Eye (tissue), 1 donor: ENCODE measurements at places on chromosomes 11 and 22.

- DNase-seq, result no peak
These were observed 66.0 kb upstream of the TENM4 start for GRCh38 chr11:79506734-79507344.

DNA sequence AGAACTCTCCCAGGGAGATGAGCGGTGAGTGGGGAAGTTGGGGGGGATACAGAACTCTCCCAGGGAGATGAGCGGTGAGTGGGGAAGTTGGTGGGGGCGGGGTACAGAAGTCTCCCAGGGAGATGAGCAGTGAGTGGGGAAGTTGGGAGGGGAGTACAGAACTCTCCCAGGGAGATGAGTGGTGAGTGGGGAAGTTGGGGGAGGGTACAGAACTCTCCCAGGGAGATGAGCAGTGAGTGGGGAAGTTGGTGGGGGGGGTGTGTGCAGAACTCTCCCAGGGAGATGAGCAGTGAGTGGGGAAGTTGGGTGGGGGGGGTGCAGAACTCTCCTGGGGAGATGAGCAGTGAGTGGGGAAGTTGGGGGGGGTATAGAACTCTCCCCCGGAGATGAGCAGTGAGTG, 186.5 kb downstream of the SHANK2 start:
- no peak for DNase-seq

- peak; percentile 15 for DNase-seq
These were observed 21.7 kb upstream of the TNRC6B start for GRCh38 chr22:40156001-40156516.

DNA sequence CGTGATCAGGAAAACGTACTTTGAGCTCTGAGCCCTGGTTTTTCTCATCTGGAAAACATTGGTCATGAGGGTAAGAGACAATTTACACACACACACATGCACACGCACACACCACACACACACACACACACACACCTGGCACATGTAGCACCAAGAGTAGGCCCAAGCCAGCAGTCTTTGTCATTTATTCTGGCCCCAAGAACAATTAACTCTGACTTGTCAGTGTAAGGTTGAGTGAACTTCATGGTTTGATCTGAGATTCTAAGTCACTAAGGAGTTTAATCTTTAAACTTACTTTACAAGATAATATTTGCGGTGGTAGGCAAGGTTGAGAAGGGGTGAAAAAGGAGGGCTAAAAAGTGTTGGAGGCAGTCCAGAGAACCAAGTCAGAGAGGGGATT, 44.1 kb downstream of the MMP20 start:
- no peak for DNase-seq

- no peak for DNase-seq
These were observed 91.7 kb downstream of the CHST1 start for GRCh38 chr11:45573728-45574127.

DNA sequence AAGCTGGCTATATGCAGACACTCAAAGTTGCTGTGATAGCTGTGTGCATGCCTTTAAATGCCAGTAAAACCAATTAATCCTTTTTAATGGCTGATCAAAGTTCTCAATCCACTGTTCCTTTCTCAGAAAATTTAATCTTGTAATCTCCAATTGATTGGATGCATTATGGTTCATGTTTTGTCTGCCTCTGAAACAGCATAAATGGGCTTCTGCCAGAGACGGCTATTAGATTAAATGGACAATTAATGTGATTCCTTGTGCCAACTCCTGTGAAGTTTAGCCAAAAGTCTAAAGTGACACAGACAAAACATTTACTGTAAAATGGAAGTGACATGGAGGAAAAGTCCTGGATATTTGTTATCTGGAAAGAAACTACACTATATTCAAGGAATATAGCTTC, 952.5 kb upstream of the FAT3 start:
- DNase-seq, result peak; percentile 14

GRCh38 chr22:19800761-19801244, 40.2 kb downstream of the TBX1 start:
- no peak for DNase-seq

- DNase-seq, result no peak
These were observed 1.9 kb upstream of the GCAT start for GRCh38 chr22:37805810-37806277.

DNA sequence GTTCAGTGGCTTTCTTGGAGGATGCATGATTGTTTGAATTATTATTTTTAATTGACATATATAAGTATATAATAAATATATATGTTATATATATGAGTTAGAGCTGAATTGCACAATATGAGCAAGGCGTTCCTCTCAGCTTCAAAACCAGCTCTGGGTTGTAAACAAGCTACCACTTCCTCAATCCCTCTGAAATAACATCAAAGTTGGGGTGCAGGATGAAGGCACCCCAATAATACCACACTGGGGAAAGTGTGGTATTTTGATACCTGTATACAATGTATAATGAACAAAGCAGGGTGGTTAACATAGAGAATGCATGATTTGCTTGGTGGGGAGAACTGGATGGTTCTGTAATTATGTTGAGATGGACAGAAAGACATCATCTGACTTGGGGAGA, 1.7 kb upstream of the SORL1 start:
- DNase-seq, result no peak

GRCh38 chr11:12636871-12637410, 37.3 kb upstream of the TEAD1 start:
- no peak for DNase-seq

- DNase-seq, result peak; percentile 29
These were observed 96.3 kb downstream of the SWAP70 start for GRCh38 chr11:9760193-9760575.

GRCh38 chr11:34311126-34311525, 46.7 kb downstream of the ABTB2 start:
- no peak for DNase-seq

DNA sequence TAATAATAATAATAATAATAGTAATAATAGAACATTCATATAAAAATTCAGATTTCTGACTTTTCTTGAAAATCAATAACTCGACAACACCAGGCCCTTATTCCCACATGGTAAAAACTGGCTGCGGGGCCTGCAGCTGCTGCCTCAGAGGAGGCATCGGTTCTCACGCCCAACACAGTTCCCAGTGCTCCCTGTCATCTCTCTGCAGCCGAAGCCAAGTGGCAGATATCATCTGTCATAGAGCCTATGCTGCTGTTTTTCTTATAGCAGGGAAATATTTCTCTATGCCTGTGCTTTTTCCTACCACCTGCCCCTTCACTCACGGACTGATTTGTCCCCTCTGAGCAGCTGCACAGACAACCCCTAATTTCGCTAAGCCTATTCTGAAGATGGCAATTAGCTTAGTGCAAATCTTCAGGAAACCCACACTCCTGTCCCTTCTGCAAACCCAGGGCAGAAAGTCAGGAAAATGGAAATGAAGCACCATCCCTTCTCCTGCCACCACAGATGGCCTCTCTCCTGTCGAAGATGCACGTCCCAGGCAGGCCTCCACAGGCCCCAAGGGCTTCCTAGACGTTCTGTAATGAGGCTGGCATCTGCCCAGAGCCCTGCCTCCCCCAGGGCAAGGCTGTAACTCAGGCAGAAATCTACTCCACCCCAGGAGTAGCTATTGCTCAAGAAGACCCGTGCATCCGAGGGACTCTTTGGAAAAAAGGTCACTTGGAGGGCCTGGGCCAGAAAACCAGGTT, 66.7 kb downstream of the SYN3 start:
- peak; percentile 56 for DNase-seq

GRCh38 chr11:11940551-11940950, 67.9 kb downstream of the DKK3 start:
- DNase-seq, result no peak

DNA sequence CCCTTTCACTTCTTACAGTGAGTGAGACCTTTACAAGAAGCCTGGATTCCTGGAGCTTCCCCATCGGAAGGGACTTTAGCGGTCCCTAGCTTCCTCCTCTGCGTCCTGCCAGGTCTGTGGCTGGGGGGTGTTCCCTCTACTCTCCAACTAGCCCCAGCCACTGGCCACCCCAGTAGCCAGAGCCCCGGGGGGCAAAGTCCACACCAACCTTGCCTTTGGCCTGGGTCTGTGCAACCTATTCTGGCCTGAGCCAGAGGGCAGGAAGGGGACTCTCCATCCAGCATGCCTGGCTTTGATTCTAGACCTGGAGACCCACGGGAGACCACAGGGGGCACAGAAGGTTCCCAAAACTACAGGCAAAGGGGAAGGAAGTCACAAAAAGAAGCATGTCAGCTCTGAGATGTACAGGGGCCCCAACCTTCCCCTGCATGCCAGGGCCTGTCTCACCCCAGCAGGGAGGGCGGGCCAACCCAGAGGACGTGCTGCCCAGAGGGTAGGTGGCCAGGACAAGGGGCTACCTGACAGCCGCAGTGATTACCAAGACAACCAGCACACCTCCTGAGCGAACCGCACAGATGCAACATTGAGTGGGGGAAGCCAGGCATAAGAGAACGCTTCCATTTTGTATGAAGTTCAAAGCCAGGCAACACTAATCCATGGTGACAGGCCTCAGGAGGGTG, 52.4 kb downstream of the DSCAML1 start:
- peak; percentile 87 for DNase-seq

DNA sequence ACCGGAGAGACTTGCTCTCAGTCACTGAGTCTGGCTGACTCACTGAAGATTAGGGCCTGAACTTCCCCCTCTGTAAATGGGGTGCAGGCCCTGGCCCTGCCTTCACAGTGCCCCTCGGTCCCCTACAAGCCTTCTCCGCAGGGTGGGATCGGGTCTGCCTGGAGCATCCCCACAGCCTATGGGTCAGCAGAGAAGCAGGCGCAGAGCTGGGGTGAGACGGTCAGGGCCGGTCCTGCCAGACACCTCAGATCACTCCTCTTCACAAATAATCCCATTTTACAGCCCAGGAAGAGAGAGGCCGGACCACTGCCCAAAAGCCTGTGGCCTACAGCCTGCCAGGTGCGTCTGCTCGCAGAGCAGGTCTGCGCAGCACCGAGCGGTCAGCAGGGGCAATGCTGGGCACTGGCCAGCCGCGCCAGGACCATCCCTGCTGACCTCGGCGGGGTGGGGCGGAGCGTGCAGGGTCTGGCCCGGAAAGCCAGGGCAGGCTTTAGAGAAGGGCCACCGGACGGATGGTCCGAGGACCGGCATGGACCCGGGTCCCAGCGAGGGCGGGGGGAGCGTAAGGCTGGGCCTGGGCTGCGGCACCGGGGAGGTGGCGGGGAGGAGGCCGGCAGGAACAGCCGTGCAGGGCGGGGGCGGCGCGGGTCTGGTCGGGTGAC, 522 bp upstream of the SEPTIN5 start:
- DNase-seq, result peak; percentile 54

- DNase-seq, result no peak
These were observed 8.5 kb upstream of the CCDC34 start for GRCh38 chr11:27371489-27371888.

DNA sequence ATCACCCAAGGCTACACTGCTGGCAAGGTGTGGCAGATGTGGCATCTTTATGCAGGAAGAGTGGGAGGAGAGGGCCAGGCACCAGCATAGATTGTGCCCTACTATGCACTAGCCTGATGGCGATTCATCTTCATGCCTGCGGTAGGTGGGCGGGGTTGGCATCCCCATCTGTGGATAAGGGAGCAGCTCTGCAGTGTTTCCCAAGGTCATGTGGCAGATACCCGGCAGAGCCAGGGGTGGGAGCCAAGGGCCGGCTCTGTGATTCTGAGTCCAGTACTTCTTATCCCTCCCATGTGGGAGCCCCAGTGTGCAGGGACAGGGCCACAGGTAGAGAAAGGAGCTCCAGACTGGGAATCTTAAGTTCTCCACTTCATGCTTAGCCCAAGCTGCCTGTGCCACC, 20.0 kb downstream of the CD82 start:
- no peak for DNase-seq

DNA sequence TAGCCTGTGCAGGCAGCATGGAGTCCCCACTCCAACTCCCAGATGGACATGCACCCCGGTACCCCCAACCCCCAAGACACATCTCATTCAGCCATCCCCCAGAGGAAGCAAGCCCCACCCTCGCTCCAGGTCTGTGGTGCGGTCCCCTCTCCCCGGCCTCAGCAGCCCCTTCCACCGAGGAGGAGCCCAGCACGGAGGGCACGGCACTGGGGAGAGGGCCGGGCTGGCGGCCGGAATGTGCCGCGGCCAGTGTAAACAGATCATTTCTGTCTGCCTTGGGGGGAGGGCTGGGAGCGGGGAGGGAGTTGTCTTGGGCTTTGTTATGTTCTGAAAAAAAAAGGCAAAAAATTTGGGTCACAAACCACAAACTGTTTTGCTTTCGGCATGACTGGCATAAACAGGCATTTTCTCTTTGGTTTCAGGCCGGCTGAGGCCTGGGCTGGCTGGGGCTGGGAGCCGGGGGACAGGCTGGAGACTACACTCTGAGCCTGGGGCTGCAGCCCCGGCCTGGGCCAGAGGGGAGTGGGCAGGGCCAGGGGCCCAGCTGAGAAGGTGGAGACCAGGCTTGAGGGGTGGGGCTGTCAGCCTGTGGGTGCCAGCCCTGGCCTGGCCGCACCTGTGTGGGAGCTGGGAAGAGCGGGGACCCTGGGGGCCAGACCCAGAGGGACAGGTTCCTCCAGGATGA, 16.8 kb downstream of the IGF2 start:
- DNase-seq, result peak; percentile 54

DNA sequence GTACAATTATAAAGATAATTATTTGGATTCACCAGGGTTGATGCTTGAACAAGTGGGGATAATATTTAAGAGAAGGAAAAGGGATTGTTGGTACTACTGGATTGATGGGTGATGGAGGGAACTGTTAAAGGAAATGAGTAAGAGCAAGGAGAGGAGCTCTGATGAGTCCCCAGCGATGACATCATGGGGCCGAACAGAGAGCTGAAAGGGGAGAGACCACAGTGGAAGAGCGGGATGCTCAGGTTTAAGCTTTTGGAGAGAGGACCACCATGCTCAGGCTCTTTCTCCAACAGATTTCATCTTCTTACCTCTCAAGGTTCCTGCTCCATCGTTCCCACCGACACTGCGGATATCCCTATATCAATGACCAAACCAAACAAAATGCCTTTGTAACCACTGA, 568.7 kb downstream of the ETS1 start:
- DNase-seq, result no peak

GRCh38 chr11:18720808-18721560, 5.0 kb downstream of the IGSF22 start:
- peak; percentile 94 for DNase-seq

DNA sequence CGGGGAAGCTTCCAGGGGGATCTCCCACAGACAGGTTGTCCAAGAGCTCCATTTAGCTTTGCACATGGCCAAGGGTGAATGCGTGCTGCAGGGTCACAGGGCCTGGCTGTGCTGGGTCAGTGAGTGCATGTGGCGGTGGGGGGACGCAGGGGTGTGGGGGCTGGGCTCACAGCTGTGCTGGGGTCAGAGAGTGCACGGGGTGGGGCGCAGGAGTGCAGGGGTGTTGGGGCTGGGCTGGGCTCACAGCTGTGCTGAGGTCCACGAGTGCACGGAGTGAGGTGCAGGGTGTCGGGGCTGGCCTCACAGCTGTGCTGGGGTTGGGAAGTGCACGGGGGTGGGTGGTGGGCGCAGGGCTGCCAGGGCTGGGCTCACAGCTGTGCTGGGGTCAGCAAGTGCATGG, 557.7 kb downstream of the BRD1 start:
- peak; percentile 13 for DNase-seq

DNA sequence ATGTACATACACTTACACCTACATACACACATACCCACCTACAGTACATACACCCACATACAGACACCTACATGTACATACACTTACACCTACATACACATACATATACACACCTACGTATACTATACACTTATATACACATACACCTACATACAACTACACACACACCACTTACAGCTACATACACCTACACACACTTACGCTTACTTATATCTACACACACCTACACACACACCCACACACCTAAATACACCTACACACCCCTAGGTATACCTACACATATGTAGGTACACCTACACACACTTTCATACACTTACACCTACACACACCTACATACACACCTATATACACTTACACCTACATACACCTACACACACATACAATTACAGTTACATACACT, 61.0 kb downstream of the ARHGAP8 start:
- DNase-seq, result no peak
